Peyer's patch (tissue), 4 donors: ENCODE measurements at places on chromosomes 2 and 18.
A peak's percentile ranks its signal among the peaks of the same experiment; 100 is the strongest.

GRCh38 chr2:208648368-208648767, 241.8 kb downstream of the PTH2R start:
- DNase-seq = no peak

DNA sequence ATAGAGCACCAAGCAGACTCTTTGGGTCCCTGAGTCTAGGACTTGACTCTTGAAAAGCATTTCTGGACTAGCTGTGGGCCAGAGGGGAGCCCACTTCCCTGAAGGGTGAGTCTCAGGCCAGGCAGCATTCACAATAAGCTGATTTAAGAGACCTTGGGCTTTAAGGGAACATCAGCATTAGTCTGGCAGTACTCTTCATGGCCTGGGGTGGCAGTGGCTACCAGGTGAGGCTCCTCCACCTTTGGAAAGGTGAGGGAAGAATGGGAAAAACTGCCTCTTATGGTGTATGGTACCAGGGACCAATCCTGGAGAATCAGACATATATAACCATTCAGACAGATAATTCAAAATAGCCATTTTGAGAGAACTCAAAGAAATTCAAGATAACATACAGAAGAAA, 599.9 kb upstream of the POU3F3 start:
- no peak for DNase-seq

GRCh38 chr2:194750926-194751325, 906.1 kb upstream of the SLC39A10 start:
- DNase-seq = no peak

DNA sequence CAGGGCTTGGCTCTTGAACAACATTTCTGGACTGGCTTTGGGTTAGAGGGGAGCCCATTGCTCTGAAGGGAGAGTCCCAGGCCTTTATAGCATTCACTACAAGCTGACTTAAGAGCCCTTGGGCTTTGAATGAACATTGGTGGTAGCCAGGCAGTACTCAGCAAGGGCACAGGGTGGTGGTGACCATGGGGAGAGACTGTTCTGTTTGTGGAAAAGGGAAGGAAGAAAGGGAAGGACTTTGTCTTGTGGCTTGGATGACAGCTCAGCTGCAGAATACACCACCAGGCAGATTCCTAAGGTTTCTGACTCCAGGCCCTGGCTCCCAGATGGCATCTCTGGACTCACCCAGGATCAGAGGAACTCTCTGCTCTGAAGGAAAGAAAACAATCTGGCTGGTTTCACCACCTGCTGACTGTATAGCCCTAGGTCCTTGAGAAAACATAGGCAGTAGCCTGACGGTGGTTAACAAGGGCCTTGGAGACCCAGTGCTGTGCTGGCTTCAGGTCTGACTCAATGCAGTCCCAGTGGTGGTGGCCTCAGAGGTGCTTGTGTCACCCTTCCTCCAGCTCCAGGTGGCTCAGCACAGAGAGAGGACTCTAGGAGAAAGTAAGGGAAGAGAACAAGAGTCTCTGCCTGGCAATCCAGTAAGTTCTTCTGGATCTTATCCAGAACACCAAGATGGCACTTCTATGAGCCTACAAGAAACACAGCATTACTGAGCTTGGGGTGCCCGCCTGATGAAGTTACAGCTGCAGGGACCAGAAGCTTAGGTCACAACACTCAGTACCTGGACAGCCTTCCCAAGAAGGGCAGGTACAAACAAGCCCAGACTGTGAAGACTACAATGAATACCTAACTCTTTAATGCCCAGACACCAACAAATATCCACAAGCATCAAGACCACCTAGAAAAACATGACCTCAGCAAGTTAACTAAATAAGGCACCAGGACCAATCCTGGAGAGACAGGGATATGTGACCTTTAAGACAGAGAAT, 16.4 kb upstream of the ABCB11 start:
- DNase-seq = no peak

DNA sequence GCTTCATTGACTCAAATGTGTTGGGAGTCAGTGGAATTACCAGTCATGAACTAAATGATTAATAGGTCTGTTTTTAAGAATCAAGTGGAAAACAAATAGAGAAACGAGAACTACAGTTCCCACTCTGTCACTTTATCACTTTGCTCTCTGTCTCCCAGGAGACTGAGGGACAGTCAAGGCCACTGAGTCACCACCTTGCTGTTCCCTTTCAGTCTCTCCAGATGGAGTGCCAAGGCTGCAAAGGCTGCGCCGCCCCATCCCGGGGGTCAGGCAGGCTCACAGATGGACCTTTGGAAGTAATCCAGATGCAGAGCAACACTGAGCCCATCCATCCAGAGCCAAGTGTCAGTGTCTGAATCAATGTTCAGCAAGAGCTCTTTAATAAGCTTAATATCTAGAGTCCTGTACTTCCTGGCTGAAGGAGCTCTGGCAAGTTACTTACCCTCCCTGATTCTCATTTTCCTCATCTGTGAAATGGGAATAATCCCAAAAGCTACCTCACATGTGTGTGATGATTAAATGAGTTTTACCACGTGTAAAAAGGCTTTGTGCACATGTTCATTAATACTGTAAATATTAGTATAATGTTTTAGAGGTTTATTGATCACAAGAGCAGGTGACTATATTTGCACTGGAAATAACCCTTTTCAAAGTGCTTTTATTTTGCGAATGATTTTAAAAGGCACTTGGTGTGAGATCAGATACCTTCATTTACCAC, 43.0 kb upstream of the EFEMP1 start:
- no peak for DNase-seq

DNA sequence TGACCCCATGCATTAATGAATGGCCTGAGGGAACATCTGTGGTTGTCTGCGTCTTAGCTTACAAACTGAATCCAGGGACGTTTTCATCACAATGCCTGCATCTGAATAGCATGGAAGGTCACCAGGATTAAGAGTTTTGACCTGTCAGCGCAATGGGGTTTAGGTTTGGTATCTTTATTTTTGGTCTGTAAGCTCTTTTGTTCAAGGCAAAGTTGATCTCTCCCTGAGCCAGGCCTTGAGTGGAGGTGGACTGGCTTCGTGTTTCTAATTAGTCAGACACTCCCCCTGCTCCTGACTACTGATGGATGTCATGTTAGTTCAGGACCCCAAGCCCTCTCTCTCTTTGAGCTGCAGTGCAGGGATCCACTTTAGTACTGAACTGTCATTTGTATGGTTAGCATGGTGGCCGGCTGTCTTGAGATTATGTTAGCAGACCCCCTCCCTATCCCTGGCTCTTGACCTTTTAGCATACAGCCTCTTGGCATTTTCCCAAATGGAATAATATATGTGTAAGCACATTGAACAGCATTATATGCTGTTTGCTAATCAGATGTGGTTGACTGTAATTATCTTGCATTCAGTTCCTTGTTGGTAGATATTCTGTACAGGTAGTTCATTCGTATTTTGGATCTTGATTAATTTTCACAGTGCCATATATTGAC, 59.2 kb downstream of the LYPD6 start:
- DNase-seq = no peak

- DNase-seq = no peak
These were observed 160.0 kb downstream of the UBE2E3 start for GRCh38 chr2:181140414-181140813.

DNA sequence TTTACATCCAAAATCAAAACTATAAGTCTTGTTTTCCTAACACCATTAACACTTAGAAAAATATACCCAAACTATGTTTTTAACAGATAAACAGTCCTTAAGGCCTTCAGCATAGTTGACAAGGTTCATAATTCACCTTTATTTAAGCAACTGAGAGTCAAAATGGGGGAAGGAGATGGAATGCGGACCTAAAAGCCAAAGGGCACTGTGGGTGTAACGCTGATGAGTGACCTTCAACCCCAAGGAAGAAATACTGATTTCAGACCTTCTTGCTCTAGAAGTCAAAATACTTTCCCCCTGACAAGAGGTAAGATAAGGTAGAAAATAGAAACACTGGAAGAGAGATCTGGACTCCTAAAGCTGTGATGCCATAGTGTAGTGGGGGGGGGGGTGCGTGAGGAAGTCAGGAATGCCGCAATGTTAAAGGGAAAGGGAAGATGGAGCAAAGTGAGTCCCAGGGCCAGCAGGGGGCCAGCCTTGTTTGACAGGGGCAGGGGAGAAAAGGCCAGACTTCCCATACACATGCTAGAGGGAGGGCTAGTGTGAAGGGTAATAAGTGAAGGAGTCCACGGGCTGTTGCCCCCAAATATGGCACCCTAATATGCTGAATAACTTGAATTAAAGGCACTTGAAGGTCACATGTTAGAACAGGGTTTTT, 31.4 kb downstream of the CCDC93 start:
- no peak for DNase-seq

DNA sequence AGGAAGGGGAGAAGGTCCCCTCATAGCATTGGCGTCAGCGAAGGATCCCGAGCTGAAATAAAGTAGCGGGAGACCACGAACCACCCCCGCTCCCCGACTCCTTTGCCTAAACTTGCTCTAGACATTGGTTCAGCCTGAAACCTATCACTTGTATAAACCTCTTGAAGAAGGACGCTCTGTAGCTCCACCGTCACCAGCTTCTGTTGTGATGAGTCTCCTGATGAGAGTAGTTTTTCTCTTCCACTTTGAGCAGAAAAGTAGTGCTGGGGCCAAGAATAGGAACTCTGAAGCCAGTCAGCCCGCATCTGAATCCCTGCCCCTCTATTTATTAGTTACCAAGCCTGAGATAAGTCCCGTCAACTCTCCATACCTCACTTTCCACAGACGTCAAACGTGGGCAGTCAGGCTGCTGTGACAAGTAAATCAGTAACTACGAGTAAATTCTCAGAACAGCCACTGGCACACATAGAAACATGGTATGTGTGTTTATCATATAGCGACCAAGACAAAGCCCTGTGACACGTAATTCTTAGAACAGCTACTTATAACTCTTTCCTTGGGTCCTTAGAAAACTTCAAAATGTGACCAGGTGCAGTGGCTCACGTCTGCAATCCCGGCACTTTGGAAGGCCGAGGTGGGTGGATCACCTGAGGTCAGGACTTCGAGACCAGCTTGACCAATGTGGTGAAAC, 61.7 kb downstream of the CD226 start:
- DNase-seq = no peak

- DNase-seq = no peak
These were observed 78.4 kb upstream of the MC2R start for GRCh38 chr18:13993730-13994129.

GRCh38 chr18:41073372-41073954, 881.6 kb upstream of the PIK3C3 start:
- DNase-seq = no peak

DNA sequence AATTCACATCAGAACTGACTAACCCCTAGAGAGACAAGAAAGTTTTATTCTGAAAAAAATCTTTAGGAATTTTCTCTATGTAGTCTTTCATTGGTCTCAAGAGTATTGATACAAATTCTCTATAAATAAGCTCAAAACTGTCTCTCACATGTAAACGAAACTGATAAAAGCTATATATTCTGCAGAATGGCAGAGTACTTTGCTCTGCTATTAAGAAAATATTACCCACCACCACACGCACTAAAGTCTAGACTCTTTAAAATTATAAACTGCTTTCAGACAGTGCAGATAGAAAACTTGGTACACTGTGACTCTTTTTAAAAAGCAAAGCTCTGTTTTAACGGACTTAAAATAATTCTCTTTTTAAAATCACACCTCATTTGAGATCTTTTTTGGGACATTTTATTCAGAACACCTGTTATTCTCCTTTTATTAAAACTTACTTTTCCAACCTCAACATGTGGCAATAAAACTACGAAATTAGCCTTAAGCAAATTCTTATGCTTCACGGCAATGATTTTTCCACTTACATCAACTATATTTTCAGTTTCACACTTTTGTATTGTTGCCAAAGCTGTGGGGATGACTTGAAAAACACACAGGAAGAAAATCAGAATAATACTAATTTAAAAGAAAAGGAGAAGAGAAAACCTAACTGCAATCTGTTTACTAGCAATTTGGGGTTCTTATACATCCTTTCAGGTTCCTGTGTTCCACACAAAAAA, 58.0 kb downstream of the CCDC88A start:
- DNase-seq = no peak

DNA sequence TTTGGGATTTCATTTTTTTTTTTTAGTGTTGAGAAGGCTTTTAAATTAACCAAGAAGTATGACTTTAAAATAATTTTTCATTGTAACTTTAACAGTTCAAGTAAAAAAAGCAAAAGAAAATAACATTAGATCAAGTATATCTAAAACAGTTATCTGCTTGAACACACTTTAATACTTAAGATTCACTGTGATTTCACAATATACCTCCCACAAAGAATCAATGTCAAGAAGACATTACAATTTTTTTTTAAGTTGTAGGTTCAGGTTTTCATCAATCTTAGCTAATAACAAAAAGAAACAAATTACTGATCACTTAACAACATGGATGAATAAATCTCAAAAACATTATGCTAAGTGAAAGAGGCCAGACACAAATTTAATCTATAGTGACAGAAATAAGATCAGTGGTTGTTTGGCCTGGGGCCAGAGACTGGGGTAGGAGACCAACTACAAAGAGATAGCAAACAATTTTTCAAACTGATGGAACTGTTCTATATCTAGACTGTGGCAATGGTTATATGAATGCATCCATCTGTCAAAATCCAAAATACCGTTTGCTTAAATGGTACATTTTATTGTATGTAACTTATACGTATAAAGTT, 74.8 kb upstream of the FRZB start:
- DNase-seq = no peak

GRCh38 chr18:57428221-57429150, 6.7 kb upstream of the ONECUT2 start:
- DNase-seq = no peak

DNA sequence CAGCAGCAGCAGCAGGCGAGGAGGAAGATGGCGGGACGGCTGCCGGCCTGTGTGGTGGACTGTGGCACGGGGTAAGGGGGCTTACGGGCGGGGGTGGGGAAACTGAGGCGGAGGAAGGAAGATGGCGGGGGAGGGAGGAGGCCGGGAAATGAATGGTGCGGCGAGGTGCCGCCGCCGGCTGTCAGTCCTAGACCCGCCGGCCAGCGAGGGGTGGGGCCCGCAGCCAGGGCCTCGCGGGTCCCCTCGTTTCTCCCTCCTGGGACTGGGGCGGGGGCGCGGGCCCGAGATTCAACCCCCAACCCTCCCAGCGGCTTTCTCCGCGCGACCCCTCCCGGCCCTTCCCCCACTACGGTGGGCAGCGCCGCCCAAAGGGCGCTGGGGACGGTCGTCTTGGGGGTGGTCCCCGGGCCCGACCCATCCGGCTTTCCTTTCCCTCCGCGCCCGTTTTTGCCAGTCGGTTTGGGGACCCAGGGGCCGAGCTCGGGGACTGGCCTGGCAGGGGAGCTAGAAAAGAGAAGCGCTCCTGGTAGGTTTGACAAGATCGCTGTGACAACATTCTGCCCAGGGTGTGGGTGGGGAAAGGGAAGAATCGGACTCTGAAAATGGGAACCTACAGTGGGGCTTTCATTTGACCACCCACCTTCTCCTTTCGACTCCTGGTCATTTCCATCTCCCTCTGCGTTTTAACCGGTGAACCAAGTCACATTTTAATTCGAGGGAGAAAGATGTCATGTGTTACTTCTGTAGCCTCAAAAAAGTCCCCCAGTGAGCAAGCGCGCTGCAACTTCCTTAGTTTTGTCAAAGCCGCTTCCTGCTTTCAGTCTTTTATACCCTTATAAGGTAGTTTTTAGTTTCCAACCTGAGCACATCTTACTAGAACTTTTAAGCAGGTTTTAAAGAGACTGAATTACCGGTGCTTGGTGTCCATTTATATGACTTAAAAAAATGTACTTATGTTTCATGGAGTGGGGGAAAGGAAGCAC, 655 bp downstream of the ACTR3 start:
- peak; percentile 65 for DNase-seq
